Ovary (tissue), 10 donors: ENCODE measurements at places on chromosomes 11 and 22. TPM values are rescaled to one million over a fixed set of nuclear protein-coding genes. Genes with fewer than 3 reads are reported as not detected.

- no peak for DNase-seq
Observed at GRCh38 chr11:75762885-75763284, 5.7 kb upstream of the DGAT2 start.

- DNase-seq = no peak
Observed at GRCh38 chr22:40409613-40410113, 39.3 kb downstream of the SGSM3 start.

DNA sequence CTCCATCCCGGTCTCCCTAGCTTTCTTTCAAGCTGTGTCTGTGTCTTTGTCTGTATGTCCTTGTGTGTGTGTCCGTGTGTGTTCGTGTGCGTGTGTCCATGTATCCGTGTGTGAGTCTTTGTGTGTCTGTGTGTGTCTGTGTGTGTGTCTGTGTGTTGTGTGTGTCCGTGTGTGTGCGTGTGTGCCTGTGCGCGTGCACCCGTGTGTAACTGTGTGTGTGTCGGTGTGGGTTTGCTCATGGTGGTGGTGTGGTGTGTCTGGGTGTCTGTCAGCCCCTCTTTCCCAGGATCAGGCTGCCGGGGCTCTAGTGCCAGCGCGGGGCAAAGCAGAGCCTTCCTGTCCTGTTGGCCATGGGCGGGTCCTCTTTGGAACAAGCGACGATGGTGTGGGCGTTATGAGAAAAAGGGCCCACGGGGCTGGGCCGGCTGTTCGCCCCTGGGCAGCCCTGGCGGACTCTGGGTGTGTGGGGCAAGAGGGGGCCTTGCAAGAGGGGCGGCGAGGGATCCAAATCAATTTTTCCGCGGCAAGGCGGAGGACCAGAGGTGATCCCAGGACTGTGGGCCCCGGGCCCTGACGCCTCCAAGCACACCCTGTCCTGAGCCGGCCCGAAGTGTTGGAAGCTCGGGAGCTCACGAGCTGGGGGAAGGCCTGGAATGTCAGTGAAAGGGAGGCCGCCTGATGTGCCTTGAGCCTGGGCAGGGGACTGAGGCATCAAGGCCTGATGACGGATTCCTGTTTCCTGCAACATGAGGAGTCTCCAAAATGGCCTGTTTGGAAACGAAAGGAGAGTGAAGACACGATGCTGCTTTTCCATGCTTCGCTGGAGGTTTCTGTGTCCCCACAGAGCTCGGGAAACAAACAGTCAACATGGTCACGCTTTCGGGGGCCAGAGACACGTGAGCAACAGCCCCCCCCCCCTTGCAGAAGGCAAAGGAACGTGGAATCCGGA lies 3929.2 kb upstream of the OR11H1 start:
- DNase-seq = no peak

GRCh38 chr11:110065189-110065588 lies 28.0 kb upstream of the ZC3H12C start:
- no peak for DNase-seq

DNA sequence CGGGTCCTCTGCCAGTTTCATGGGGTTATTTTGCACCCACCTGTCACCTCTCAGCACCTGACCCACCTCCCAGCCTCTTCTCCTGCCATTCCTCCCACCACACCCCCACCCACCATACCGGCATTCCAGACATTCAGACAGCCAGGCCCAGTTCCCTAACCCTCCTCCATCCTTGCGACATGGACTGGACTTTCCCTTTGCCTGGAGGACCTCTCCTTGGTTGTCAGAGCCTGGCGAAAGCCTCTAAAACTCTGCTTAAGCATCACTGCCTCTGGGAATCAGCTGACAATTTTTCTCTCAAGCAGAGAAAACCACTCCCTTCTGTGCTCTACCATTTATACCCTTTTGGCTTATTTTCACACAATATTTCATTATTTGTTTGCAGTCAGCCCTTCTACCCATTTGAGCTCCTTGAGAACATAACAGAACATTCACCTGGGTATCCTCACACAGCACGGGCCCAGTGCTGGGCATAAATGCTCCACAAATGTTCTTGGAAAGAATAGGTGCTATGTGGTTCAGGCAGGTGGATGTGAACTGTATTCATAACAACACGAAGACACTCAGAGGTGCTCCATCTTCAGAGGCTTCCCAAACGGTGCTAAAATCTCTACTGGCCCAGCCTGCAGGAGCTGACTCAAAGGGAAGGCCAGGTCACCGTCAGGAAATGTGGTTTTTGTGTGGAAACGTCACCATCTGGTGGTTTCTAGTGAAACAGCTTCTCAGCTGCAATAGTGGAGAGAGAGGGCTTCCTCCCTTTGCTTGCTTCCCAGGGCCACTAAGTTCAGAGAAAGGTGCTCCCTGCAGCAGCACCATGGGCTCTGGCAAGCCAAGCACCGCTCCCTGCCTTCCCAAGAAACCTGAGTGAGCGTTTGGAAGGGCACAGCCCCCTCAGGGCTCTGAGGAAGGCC lies 10.4 kb downstream of the SPATA19 start:
- no peak for DNase-seq

DNA sequence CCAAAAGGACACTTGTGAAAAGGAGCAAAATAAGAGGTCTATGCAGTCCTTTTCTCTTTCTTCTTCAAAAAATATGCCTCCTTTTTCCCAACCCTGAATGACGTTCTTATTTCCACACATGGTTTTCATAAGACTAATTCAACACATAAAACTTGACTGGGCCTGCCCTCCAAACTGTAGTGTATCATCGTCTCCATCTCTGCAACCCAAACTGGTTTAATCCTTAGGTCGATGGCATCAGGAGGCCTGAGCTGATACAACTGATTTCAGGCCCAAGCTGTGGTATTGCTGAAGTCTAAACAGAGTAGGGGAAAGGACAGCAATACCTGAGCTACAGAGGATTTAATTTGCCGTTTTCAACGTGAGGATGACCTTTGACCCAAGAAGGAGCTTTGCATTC lies 130.0 kb upstream of the MTNR1B start:
- DNase-seq = no peak

GRCh38 chr11:77308838-77309237 lies 7.4 kb upstream of the GDPD4 start:
- DNase-seq = no peak

DNA sequence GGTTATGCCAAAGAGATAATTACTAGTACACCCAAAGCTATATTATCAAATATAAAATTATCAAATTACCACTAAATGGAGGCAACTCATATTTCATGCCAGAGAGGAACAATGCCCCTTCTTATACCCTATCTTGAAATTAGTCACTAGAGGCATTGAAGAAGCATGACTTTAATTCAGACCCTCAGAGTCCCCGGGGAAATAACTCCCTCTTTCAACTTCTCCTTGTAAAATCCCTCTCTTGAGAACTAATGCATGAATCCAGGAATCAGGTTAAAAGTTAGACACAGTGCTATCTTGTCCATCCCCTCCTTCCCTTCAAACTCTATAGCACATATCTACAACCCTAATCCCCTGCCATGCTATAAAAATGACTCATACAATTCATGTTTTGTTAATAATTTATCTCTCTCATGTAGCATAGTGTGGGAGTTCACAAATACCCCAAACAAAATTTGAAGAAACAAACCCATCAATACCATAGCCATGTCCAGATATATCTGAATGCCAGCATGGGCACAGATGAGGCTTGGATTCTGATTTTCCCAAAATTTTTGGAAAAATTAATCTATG lies 665.4 kb downstream of the KCNA4 start:
- DNase-seq = no peak

GRCh38 chr11:70758206-70758605 lies 359.9 kb downstream of the CTTN start:
- no peak for DNase-seq

DNA sequence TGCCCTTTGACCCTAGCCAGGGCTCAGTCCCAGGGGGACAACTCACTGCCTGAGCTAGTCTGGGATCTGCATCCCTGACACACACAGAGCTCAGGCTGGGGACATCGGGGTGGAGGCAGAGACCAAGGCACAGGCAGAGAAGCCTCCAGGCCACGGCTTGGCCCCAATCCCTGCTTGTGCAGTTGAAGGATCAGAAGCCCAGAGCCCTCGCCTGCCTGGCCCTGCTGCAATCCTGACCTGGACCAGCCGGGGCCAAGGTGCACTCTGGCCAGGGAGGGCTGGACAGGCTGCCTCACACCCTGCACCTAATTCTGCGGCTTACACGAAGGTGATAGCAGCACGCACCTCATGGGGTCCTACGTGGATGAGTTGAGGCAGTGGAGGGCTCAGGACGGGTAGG lies 34.6 kb downstream of the WNT7B start:
- no peak for DNase-seq

GRCh38 chr11:70819022-70819421 lies 420.7 kb downstream of the CTTN start:
- DNase-seq = no peak

Gene C11orf87
- polyA plus RNA-seq = not detected

Gene FADS2
- 20.6 TPM for polyA plus RNA-seq

Gene SPTBN2
- polyA plus RNA-seq = 1.9 TPM

Gene SEC14L6
- 1.0 TPM for polyA plus RNA-seq
